ENCODE measurements at places on chromosomes 12 and 14.

DNA sequence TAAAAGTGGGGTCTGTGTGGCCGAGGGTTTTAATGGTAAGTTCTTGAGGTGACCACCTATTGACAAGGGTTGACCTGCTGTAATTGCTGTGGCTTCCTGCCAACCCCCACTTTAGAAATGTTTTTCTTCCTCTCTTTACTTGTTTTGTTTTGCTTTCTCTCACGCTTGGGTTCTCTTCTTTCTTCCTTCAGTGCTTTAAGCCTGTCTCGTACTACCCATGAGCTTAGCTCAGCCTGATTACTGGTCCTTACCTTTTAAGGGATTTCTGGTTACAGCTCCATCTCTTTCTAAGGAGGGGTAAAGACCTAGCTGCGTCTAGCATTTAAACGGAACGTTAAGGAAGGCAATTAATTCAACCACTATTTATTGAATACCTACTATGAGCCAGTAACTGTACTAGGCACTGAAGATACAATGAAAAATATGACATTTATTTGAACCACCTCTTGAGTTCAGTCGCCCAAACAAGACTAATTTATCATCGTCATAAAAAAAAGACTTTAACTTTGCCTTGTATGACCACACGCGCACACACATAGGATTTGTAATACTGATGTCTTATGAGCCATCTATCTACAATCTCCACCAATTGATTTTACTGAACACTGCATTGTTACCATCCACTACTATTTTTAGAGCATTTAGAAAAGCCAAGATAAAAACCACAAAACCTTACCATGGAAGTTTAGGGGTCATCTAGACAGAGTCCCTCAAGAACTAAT, 888 bp upstream of the PPP1R12A start:
- no peak for DNase-seq

GRCh38 chr14:82159624-82160023, 626.0 kb upstream of the SEL1L start:
- no peak for DNase-seq

- no peak for DNase-seq
Measured at GRCh38 chr14:93996130-93996695, 888 bp upstream of the CCDC197 start.

- no peak for DNase-seq
Measured at GRCh38 chr12:38120438-38120837, 196.1 kb upstream of the ALG10B start.

DNA sequence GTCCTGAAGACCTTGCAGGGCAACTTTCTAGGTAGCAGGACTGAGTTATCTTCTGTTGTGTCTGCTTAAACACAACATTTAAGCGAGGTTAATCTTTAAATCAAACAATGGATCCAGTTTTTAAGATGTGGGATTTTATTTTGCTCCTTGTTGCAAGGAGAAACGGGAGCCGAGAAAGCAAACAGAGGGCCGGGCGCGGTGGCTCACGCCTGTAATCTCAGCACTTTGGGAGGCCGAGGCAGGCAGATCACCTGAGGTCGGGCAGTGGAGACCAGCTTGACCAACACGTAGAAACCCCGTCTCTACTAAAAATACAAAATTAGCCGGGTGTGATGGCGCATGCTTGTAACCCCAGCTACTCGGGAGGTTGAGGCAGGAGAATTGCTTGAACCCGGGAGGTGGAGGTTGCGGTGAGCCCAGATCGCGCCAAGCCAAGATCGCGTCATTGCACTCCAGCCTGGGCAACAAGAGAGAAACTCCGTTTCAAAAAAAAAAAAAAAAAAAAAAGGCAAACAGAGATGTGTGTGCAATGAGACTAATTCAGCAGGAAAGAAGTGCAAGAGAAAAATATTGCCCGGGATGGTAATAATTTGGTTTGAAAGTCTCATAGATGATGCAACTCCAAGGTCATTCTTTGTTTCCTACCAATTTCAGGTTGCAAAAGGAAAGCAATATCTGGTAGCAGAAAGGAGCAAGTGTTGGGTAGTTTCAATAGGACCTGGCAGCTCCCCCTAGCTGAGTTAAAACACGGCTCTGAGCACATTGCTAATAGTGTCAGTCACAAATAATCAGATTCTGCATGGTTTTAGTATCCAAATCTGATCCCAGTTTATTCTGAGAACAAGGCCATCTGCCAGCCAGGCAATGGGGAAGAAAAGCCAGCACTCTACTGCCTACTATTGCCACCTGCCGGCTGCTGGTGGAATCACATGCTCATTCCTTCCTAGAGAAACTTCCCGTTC, 141.4 kb downstream of the PPM1H start:
- peak; percentile 100 for DNase-seq
